ENCODE measurements at places on chromosomes 11 and 22.

- no peak for DNase-seq
Measured at GRCh38 chr11:13098063-13098462, 88.9 kb downstream of the RASSF10 start.

DNA sequence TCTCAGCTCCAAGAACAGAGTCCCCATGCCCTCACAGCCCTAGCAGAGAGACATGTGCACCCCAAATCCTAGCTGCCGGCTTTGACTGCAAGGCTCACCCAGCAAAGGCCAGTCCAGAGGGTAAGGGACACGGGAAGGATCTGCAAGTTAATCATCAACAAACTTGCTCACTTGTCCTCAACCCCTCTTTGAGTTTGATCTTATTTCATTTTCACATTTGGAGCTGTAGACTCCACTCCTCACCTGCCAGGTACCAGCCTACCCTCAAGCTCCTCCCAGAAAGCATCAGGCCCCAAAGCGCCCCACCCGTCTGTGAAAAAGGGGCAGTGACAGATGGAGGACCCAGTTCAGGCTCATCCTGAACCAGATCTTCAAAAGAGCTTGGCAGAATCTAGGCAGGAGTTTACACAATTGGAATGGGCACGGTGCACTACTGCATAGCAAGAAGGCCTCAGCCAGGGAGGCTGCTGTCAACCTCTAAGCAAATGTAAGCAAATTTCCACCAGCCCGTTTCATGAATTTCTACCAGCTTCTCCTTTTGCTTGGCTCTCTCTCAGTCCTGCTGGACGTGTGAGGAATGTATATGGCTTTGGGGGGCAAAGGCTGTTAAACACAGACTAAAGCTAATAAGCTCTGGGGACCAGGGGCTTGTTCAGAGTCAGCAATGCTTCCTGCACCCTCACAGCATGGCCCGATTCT lies 5.5 kb downstream of the EHD1 start:
- no peak for DNase-seq

DNA sequence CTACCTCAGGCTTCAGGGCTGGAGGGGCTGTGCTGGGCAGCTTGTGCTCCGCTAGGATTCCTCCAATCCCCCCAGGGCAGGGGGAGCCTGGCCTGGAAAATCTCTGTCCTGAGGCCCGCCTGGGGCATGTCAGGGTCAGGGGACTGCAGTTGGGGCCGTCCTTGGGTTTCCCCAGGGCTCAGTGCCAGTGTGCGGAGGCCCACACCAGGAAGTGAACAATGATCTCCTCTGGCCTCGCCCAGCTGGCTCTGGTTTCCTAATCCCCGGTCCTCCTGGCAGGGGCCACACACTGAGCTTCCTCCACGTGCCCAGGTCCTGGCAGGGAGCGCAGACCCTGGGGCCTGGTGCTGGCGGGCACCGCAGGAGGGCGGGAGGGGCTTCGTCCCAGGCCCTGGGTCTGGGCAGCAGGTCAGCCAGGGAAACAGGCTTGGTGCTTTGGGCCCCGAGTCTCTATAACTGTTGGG lies 1.4 kb upstream of the MUC2 start:
- DNase-seq = no peak

- no peak for DNase-seq
Measured at GRCh38 chr11:72405009-72405408, 29.3 kb downstream of the CLPB start.

- DNase-seq = no peak
Measured at GRCh38 chr11:57645689-57646085, 4.0 kb downstream of the YPEL4 start.

GRCh38 chr22:27194096-27194748 lies 536.8 kb downstream of the MIAT start:
- DNase-seq = no peak
